G401 (cell line): ENCODE measurements at places on chromosomes 2 and 18.

DNA sequence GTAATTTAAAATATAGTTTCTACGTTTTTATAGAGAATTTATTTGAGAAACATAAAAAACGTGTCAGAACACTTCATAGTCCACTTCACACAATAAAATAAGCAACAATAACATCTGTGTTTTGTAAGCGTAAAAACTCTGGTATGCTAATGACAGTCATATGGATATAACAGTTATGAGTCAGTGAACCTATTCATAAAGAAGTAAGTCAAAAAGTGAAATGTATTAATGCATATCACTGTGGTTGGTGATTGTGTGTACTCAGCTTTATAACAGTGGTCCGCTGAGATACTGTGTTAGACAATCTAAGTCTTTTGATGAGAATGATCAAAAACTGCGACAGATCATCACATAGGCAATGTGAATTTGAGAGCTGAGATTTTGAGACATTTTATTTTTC, 153.2 kb downstream of the WDR7 start:
- no peak for DNase-seq

DNA sequence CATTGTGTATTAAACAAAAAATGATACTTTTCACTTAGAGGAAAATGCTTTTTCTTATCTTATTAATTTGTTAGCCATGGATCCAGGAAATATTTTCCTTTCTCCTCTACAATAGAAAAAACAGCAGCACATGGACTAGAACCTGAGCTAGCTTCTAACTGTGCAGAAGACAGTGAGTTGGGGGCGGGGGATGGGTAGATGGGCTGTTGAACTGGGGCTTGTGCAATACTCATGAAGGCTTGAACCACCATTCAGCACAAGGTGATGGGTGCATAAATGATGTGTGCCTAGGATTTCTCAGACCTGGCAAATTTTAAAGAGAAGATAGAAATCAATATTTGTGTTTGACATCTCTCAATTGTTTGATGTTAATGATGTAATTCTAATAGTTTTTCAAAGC, 42.0 kb downstream of the COL5A2 start:
- DNase-seq: no peak

DNA sequence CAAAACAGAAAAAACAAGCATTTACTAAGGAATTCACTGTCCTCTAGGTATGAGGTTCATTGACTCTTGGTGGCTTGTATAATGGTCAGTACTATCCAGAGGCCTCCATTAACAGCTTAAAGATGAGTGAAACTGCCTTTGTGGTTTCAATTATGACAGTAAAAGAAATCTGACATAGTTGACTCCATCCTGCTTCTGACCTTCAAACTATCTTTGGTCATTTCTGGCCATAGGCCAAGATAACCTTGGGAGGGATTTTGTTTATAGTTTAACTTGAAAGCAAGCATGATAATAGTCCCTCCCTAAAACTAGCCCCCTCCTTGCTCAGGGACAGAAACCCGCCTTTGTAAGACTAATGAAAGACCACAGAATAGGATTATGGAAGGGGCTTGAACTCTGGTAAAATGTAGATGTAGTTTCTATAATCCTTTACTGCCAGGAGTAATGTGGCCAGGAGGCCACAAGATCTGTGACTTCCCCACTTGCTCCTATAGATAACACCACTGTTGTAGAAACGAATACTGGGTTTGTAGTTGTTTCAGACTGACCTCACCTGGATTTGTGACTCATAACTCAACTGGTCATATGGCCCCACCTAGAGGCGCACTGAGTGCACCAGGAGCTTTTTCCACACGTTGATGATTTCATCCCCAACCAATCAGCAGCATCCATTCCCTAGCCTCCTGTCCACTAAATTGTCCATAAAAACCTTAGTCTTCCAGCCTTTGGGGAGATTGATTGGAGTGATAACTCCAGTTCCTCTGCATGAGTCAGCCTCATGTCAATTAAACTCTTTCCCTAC, 8.6 kb upstream of the PLEKHM3 start:
- DNase-seq: peak; percentile 67

DNA sequence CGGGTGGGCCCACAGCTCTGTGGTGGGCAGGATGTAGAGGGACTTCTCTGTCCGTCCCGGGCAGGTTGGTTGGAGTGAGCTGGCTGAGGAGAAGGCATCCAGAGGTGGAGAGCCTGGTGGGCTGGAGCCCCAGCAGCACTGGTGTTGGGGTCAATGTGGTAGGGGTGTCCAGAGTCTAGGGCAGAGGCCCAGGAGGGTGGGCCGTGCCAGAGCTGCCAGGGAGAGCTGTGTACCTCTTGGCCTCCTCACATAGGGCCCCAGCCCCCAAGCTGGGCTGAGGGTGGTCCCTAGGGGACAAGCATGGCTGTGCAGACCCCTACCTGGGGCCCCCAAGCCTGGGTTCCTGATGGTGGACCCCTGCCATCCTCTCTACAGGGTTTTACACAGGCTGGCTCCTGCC, 16.0 kb downstream of the ANO7 start:
- DNase-seq: no peak

DNA sequence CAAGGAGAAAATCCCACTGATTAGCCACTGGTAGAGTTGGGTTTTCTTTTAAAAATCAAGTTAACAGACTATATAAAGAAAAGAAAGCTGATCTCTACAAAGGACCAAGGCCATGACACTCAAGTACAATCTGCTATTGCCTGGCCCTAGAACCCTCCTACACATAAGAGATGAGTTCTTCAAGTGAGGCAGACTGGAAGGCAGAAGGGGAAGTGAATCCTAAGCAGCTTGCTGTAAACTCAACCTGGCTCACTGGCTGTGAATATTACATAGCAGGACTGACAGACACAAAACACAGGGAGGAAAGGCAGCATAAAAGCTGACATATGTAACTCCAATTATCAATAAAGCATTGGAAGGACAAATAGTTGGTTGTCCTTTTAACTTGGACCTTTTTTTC, 65.4 kb downstream of the TRIP12 start:
- DNase-seq: no peak
